Thoracic aorta (tissue), 2 donors: ENCODE measurements at places on chromosomes 1 and 21. TPM values are rescaled to one million over a fixed set of nuclear protein-coding genes. Genes with fewer than 3 reads are reported as not detected.

- DNase-seq = no peak
Observed at GRCh38 chr1:247332623-247333361, 1.1 kb upstream of the ZNF496 start.

GRCh38 chr1:155048449-155049334, 2.4 kb upstream of the ADAM15 start:
- no peak for DNase-seq

The CD53 gene
- 60.9 TPM for total RNA-seq

The DPYD gene
- total RNA-seq = 29.1 TPM

- no peak for DNase-seq
Observed at GRCh38 chr1:201454608-201455007, 14.4 kb downstream of the PHLDA3 start.

- DNase-seq = no peak
Observed at GRCh38 chr1:20640183-20640597, 6.9 kb downstream of the PINK1 start.

- DNase-seq = no peak
Observed at GRCh38 chr1:187938092-187938491, 1109.3 kb downstream of the PLA2G4A start.

- DNase-seq = no peak
Observed at GRCh38 chr1:182685215-182685614, 828 bp upstream of the RGS8 start.

GRCh38 chr1:213641312-213641711, 346.5 kb upstream of the PROX1 start:
- no peak for DNase-seq

GRCh38 chr1:172497230-172497629, 35.7 kb upstream of the SUCO start:
- no peak for DNase-seq

DNA sequence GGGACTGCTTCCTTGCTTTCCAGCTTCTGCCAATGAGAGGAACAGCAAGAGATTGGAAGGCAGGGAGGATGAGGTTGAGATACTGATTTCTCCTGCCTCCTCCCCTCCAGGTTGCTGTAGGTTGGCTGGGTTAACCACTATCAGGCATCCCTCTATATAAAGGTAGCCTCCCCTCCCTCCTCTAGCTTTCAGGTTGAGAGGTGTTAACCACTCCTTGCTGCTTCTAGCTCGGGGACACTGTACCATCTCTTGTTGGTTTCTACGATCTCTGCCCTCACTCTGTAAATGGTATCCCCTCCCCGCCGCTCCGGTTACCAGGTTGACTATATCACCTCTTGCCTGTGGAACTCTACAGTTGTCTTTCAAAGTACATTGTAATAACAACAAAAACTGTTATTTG, 16.7 kb downstream of the LPAR3 start:
- no peak for DNase-seq

- DNase-seq = no peak
Observed at GRCh38 chr1:28887835-28888682, 26.3 kb upstream of the EPB41 start.

GRCh38 chr1:119002028-119002686, 14.0 kb upstream of the TBX15 start:
- DNase-seq = no peak

The GPR52 gene
- total RNA-seq = 0.68 TPM

The PBX1 gene
- 53.1 TPM for total RNA-seq

- no peak for DNase-seq
Observed at GRCh38 chr1:156738916-156739315, 2.0 kb downstream of the MRPL24 start.
